ENCODE measurements at places on chromosomes 1 and 21.

GRCh38 chr1:58902830-58903513 lies 119.1 kb upstream of the JUN start:
- no peak for DNase-seq

DNA sequence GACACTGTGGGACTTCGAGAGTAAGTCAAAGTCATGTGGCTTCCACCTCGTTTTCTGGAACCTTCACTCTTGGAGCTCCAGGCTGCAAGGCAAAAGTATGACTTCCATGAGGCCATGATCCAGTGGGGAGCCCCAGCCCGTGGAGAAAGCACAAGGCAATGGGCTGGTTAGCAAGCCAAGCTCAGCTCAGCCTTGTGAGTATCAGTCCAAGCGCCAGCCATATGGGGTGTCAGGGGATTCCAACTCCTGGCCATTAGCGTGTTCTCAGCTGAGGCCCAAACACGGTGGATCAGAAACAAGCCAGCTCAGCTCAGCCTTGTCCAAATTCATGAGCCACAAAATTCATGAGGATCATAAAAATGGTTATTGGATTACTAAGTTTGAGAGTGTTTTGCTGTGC lies 261.0 kb downstream of the RHOU start:
- no peak for DNase-seq

- DNase-seq = peak; percentile 88
These were observed 14.8 kb downstream of the MGST3 start for GRCh38 chr1:165645654-165646366.

- DNase-seq = no peak
These were observed 184.9 kb downstream of the PLA2G4A start for GRCh38 chr1:187013582-187014200.

DNA sequence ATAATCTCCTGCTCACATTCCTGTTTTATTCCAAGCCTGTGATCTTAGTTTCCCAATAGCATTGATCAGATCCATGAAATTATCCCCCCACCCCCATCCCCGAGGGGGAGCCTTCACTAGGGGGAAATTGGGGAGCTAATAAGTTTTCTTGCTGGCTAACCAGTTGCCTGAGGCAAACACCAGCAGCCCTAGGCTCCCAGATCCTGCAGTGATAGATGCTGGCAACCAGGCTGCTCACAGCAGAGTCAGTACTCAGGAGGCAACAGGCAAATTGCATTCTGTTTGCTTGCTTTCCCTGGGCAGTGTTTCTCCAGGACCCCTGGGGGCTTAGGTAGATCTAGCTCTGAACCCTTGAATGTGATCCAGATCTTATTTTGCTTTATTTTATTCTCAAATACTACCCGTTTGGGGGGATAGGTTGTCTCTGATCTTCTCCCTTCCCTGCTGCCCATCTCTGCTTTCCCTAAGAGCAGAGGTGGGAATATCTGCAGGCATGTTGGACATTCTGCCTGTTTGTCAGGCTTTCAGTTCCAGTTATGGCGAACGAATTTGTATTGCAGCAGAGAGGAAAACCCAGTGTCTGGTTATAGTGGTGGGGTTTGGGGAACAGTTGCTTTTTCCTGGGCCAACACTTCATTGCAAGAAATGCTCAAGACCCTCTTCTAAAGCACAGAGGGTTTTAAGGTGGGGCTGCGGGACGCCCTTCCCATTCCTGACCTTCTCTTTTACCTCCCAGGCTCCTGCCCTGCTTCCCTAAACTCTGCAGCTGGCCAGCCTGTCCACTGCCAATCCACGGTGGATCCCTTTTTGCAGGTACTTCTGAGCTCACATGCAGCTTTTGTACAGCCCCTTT lies 289.8 kb upstream of the PLXNA2 start:
- DNase-seq = no peak

DNA sequence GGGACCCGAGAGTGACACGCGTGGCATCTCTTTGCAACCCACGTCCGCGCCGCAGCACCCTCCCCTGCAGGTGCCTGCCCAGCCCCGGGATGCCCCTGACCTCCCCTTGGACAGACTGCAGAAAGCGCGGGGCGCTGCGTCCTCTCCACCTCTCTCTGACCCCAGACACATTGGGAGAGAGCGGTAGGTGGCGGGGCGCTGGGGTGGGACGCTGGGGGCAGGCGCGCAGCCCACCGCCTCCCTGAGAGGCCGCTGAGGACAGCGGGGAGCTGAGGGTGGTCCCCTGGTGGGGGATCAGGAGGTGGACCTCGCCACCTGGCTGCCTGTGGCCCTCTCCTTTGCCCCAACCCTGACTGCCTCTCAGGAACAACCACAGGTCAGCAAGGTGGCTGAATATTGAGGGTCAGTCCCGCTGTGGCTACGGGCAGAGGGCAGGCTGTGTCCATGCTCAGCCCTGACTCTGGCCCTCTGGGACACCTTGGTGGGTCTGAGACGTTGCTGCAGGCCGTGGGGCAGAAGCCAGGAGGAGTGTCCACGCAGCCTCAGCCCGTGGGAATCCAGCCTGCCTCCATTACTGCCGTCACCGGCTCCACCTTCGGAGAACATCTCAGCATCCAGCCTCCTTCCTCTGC lies 761 bp upstream of the UBE2J2 start:
- DNase-seq = no peak

- no peak for DNase-seq
These were observed 4.1 kb upstream of the FAM110D start for GRCh38 chr1:26154750-26155149.

- no peak for DNase-seq
These were observed 2.9 kb downstream of the GRIK3 start for GRCh38 chr1:37031429-37031828.

DNA sequence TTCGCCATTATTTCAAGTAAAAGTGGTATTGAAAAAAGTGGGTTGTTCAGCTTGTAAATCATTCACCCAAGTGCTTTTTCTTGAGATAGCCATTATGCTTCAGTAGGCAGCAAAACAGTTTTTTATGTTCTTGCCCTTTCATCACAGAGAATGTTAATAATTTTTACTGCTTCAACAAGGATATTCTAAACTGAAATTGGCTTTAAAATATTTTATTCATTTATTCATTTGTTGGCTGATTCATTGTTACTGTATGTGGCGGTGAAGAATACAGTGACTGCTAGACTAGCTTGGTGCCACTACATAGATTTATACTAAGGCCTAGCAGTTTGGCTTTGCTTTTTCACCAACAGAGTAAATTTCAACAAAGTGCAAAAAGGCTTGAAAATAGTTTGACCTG lies 121.5 kb downstream of the OLFML2B start:
- DNase-seq = no peak

DNA sequence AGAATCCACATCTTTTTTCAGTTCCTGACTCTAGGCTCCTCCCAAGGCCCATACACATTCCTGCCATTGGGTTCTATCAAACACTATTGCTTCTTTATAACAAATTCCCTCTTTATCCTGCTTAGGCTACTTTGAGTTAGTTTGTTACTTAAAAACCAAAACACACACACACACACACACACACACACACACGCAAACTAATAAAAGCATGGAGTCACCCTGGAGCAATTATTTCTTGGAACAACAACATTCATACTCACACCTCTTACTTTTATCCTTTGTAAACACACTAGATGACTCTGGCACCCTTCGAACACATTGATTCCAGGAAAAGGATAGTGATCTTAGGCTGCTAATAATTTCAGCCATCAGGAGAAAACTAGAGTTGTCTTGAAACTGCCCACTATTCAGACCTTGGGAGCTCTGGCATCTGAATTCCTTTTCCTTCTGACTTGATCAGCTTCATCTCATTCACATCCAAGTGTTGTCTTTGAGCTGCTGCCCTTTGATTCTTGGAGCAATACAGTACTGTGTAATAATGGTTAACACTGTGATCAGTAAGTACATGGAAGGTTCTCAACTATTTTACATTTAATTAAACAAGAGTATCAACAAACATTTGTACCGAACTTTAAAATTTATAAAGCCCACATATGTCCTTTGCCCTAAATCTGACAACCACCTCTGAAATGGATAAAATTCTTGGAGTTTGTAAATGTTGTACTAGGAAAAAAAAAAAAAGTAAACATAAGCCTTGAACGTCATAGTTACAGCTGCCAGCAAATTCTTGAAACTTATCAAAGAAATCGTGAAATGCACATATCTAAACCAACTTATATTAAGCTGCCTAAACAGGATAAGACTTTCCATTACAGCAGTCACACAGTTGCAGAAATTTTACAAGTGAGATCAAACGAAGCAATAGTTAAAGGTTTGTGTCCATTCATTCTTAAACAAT lies 2.8 kb upstream of the SEC22B start:
- no peak for DNase-seq

DNA sequence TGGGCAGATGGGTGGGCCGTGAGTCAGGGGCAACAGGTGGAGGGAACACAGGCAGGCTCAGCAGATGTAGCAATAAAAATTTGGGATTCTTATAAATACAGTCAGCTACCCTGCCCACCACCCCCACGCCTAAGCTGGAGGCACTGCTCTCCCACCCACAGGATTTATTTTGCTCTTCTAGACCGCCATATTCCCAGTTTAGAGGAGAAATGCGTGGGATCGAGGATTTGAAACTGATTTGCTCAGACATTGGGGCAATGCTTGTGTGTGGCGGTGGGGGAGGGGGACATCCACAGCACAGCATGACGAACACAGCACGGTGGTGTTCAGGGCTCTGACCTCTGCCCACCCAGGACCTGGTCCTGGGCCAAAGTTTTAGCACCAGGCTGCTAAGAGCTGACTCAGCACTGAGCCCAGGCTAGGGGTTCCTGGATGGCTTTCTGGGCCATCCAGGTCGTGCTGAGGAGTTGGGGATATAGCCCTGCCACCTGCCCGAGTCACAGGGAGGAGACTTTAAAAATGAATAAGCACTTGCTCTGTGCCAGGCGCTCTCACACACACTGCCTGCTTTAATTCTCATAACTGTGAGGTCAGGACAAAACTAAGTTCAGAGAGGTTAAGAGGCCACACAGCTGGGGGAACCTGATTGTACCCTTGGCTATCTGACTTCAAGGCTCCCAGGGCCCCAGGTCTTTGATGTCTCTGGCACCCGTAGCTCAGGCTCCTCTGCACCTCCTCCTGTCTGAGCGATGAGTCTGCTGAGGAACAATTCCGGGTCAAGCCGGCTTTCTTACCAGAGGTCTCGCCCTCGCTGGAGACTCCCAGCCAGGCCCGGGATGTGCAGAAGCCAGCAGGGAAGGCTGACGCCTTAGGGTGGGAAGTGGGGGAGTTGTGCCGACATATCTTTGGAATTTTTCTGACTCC lies 29.4 kb upstream of the CSF1 start:
- DNase-seq = no peak

DNA sequence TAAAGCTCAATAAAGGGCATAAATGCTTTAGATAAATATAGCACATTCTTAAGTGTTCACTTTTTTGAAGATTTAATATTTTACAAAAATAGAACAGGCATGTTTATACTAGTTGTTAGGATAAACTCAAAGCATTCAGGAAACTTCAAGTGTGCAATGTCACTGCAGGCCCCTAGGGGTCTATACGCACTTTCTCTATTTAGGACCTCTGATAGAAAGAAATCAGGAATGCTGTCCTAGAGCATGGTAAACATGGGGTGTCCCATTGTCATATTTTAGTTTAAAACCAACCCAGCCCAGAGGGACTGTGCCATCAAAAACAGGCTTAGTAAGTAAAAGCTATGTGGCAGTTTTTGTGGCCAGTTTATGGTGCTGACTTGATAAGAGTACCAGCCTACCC lies 102.2 kb downstream of the BARHL2 start:
- no peak for DNase-seq

- DNase-seq = no peak
These were observed 72.1 kb downstream of the GREM2 start for GRCh38 chr1:240539769-240540414.

GRCh38 chr1:6261615-6261995 lies 707 bp upstream of the GPR153 start:
- no peak for DNase-seq

DNA sequence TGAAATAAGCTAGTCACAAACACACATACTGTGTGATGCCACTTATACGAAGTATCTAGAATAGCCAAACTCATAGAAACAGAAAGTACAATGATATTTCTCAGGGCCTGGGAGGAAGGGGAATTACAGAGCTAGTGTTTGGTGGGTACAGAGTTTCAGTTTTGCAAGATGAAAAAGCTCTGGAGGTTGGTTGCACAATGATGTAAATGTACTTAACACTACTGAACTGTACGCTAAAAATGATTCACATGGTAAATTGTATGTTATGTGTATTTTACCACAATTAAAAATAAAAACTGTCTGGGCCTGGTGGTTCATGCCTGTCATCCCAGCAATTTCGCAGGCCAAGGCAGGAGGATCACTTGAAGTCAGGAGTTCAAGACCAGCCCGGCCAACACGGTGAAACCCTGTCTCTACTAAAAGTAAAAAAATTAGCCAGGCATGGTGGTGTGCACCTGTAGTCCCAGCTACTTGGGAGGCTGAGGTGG lies 15.3 kb upstream of the FHAD1 start:
- DNase-seq = no peak

GRCh38 chr21:15654171-15654570 lies 75.6 kb upstream of the USP25 start:
- no peak for DNase-seq

DNA sequence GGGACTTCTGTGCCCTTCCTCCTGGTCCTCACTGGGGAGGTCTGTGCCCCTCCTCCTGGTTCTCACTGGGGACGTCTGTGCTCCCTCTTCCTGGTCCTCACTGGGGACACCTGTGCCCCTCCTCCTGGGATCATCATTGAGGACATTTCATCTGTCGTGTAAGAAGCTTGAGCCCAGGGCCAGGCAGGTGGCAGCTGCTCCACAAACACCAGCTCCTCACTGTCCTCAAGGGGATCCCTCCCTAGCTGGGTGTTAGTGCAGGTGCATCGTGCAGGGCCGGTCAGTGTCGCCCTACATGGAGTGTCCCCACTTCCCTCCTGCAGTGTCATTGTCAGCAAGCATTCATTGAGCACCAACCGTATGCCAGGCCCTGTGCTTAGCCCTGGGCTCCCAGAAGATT lies 312.7 kb downstream of the PTPRU start:
- DNase-seq = no peak

DNA sequence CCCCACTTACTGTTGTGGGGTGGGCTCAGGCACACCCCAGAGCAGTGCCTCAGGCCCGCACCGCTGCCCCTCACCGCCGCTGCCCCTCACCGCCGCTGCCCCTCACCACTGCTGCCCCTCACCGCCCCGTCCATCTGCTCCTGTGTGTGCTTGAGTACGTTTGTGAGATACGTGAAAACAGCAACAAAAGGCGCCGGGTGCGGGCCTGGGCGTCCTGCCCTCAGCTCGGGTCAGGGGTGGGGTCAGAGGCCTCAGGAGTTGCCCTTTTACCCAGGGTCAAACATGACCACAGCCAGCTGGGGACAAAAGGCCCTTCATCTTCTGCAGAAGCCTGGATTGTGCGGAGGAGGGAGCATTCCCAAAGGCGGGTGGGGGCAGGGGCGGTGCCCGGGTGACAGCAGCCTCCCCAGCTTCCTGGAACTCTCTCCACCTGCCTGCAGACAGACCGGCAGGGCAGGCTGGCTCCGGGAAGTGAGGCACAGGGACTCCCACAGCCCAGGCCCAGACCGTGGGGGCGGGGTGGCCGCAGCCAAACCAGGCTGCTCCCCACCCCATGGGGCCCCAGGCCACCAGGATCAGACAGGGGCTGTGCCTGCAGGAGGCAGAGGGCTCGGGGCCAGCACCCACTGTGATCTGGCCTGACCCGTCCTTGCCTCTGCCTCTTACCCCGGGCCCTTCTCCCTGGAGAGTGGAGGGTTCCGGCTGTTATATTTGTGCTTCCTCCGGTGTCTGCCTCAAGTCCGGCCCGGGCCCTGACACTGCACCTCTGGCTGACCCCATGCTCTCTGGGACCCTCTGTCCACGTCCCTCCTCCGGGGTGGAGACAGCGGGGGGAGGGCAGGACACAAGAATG lies 2.3 kb upstream of the VWA1 start:
- DNase-seq = peak; percentile 93

GRCh38 chr21:40905251-40905650 lies 58.3 kb upstream of the DSCAM start:
- DNase-seq = no peak

Data from transverse colon (tissue), 4 donors.